ENCODE measurements at places on chromosomes 7 and 10. TPM values are rescaled to one million over a fixed set of nuclear protein-coding genes. Genes with fewer than 3 reads are reported as not detected.

EN2 gene
- under 0.01 TPM for total RNA-seq

LRRD1 gene
- total RNA-seq = 0.05 TPM

ITPRID1 gene
- total RNA-seq = 0.05 TPM

BTBD16 gene
- 0.14 TPM for total RNA-seq

DNA sequence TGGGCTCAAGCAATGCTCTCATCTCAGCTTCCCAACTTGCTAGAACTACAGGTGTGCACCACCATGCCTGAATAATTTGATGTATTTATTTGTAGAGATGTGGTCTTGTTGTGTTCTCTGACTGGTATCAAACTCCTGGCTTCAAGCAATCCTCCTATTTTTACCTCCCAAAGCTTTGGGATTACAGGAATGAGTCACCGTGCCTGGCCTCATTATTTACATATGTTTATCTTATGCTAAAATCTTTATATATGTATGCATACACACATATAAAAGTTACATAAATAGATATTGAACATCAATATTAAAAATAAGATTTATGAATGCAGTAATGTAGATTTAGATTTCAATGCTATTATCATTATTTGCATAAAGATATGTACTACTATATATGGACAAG lies 1634.5 kb upstream of the LRRTM3 start:
- no peaks in the 10 kb centered on the region for H3K27me3 ChIP-seq
- DNase-seq = no peak
- H3K4me3 ChIP-seq = no peak overlapping the region
- H3K36me3 ChIP-seq = no peaks in the 10 kb centered on the region

- no peaks in the 10 kb centered on the region for H3K27me3 ChIP-seq
- no peak overlapping the region for H3K27ac ChIP-seq
- DNase-seq = no peak
- no peaks in the 10 kb centered on the region for H3K4me1 ChIP-seq
- no peaks in the 10 kb centered on the region for H3K36me3 ChIP-seq
Measured at GRCh38 chr10:33703501-33704213, 369.2 kb upstream of the NRP1 start.

DNA sequence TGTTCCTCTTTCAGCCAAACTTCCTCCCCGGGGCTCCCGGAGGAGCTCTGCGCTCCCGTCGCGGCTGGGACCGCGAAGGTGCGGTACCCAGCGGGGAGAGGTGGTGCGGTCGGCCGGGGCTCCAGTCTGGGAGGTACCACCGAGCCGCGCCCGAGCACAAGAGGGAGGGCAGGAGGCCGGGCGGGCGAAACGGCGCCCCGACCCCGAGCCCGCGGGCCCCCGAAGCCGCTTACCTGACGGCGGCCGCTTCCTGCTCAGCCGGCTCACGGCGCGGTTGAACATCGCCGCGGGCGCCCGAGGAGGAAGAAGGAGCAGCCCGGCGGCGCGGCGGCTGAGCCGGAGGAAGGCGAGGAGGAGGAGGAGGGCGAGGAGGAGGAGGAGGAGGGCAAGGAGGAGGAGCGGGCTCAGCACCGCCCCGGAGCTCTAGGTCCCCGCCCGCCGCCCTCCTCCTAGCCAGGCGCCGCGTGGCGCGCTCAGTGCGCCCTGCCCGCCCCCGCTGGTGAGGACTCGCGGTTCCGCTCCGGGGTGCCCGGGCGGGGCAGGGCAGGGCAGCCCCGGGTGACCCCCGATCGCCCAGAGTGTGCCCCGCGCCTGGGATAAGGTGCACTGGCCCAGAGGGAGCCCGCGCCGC lies at the start of gene RGS10:
TSS of gene RGS10 (minus strand) at position 363 of the 631 bp plus-strand sequence. CDS start at position 282, 81 bp downstream.
- H3K4me3 ChIP-seq = peak within 1 kb of the TSS; percentile 95
- DNase-seq = peak; percentile 68
- peak within 1 kb of the TSS; percentile 79 for H3K27ac ChIP-seq
- no peaks in the 10 kb centered on the region for H3K27me3 ChIP-seq

GRCh38 chr10:107914450-107915214 lies 750.1 kb upstream of the SORCS1 start:
- no peaks in the 10 kb centered on the region for H3K4me1 ChIP-seq
- H3K4me3 ChIP-seq = no peak overlapping the region
- H3K27me3 ChIP-seq = peaks cover 6% of the 10 kb centered on the region
- H3K36me3 ChIP-seq = no peaks in the 10 kb centered on the region

DNA sequence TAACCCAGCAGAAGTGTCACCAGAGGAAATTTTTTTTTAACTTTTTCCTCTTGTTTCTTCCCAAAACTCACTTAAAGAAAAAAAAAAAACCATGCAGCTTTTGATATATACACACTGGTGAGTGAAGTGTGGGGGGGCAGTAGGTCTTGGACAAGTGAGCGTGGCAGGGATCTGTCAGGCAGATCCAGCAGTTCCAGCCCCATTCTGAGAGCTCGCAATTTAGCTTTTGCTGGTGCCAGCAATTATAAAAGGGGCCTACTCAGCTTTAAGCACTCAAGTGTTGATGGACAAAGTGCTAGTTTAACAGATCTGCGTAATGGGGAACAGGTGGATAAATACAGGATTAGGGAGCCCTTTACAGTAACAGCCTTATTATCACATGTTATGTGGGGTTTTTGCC lies 619.2 kb upstream of the GALNT17 start:
- H3K36me3 ChIP-seq = no peaks in the 10 kb centered on the region
- H3K27ac ChIP-seq = no peak overlapping the region
- no peaks in the 10 kb centered on the region for H3K27me3 ChIP-seq
- no peaks in the 10 kb centered on the region for H3K4me1 ChIP-seq
- H3K4me3 ChIP-seq = no peak overlapping the region

DNA sequence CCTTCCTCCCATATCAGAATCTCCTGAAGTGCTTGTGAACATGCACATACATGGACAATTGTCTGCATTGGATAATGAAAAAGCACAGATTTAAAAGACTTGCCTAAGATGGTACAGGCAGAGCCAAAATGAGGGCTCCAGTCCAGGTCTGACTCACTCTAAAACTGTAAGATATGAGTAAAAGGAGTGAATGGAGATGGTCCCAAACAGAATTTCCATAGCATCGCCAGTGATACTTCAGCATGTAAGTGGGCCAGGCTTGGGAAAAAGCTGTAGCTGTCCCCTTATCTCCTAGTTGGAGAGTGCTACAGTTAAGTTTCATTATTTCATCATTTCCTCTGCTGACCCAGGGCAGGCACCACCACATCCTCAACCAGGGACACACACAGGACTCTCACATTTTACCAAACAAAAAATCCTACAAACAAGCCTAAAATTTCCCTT lies 26.4 kb upstream of the IL6 start:
- H3K4me1 ChIP-seq = no peaks in the 10 kb centered on the region
- H3K36me3 ChIP-seq = no peaks in the 10 kb centered on the region
- DNase-seq = no peak
- no peaks in the 10 kb centered on the region for H3K27me3 ChIP-seq

DNA sequence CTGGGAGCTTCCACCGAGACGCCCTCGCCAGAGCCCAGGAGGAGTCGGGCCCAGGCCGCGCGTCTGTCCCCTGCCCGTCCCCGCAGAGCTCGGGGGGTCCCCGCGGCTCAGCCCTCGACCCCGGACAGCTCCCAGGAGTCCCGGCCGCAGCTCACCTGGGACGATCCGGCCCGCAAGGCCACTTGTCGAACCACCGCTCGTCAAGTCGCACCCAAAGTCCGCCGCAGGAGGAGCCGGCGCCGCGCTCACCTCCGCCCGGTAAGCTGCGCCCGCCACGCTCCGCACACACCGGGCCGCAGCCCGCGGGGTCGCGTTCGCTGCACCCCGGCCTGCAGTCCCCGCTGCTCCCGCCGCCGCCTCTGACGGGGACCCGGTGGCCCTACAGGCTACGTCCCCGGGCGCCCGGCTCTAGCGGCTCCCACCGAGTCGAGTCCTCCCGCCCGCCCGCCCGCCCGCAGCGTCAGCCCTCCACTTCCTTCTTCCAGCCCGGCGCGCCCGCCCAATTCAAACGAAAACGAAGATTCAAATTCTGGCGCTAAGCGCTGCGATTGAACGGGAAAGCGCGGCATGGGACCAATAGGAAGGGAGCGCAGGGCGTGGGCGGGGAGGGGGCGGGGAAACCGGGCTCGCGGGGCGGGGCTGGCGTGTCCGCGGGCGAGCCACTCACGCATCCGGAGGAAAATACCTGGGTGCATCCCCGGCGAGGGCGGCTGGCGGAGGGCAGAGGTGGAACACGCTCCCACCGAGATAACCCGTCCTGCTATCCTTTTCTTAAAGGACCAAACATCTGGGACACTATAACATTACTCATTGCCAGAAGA lies at the start of gene MKI67:
TSS of gene MKI67 (minus strand) at position 480 of the 821 bp plus-strand sequence. CDS start 756 bp downstream, outside the sequence.
- peak; percentile 86 for DNase-seq
- H3K27ac ChIP-seq = peak within 1 kb of the TSS; percentile 53
- H3K36me3 ChIP-seq = peaks cover 4% of the 10 kb centered on the region
- H3K4me3 ChIP-seq = peak within 1 kb of the TSS; percentile 68
- H3K27me3 ChIP-seq = no peaks in the 10 kb centered on the region

DNA sequence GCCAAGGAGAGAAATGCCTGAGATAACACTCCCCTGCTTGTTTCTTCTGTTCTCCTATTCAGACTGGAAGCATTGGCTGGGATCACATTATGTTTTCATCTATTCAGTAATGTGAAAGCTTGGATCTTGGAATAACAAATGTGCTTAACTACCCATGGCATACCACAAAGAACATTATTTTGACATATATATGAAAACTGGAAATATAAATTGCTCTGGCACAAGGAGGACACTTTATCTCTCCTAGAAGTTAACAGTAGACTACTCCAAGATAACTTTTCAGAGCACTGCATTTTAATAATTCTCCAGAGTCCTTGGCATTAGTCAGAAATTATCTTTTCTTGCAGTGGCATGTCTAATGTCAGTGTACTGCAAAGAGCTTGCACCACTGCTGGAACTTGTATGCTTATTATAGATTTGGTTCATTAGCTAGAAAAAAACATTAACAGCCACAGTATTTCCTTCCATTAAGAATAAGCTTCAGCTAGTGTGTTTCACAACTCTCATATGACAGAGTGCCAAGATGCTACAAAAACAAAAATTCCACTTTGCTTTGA lies 169.3 kb upstream of the LRRN3 start:
- no peaks in the 10 kb centered on the region for H3K4me1 ChIP-seq
- H3K27me3 ChIP-seq = no peaks in the 10 kb centered on the region
- H3K4me3 ChIP-seq = no peak overlapping the region
- no peak for DNase-seq
- H3K36me3 ChIP-seq = no peaks in the 10 kb centered on the region
- no peak overlapping the region for H3K27ac ChIP-seq

GRCh38 chr7:64581926-64582894 lies 19.3 kb upstream of the ZNF680 start:
- DNase-seq = no peak
- H3K36me3 ChIP-seq = no peaks in the 10 kb centered on the region
- no peaks in the 10 kb centered on the region for H3K27me3 ChIP-seq
- H3K27ac ChIP-seq = no peak overlapping the region
- no peaks in the 10 kb centered on the region for H3K4me1 ChIP-seq

DNA sequence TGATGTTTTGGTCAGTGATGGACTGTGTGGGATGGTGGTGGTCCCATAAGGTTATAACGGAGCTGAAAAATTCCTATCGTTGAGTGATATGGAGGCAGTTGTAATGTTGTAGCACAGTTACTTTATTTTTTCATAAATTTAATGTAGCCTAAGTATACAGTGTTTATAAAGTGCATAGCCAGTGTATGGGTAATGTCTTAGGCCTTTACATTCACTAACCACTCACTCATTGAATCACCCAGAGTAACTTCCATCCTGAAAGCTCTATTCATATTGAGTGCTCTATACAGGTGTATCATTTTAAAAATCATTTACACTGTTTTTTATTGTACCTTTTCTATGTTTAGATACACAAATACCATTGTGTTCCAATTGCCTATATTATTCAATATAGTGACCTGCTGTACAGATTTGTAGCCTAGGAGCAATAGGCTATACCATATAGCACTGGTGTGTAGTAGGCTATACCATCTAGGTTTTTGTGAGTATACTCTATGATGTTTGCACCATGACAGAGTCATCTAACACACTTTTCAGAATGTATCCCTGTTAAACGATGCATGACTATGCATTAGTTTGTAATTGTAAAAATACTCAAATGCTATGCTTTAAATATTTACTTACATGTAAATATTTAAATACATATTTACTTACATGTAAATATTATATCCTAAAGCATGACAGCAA lies 21.0 kb downstream of the PDCD4 start:
- no peaks in the 10 kb centered on the region for H3K4me1 ChIP-seq
- no peak overlapping the region for H3K4me3 ChIP-seq
- no peaks in the 10 kb centered on the region for H3K27me3 ChIP-seq

GRCh38 chr10:6064119-6064518 lies 2.0 kb upstream of the IL2RA start:
- H3K27ac ChIP-seq = no peak overlapping the region
- H3K27me3 ChIP-seq = peaks cover 6% of the 10 kb centered on the region
- no peak overlapping the region for H3K4me3 ChIP-seq
- no peaks in the 10 kb centered on the region for H3K36me3 ChIP-seq

GRCh38 chr7:151232917-151233701 lies 826 bp downstream of the CHPF2 start:
- H3K4me3 ChIP-seq = peak overlapping the region; percentile 80
- H3K27me3 ChIP-seq = no peaks in the 10 kb centered on the region

DNA sequence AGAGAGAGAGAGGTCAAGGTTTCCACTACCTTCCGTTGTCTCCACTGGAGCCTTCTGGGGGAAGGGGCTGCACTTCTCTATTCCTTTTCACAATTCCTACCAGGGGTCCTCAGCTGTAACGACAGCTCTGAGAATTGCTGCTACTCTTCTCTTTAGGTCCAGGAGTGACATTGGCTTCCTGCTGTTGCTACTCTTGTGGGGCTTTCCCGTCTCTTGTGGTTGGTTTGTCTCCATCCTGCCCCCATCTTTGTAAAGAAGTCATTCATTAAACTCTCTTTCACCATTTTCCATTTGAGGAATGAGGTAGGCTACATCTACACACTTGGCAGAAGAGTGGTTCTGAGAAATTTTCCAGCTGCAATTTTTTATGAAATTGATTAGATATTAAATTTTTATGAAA lies 238.8 kb upstream of the LYZL1 start:
- no peaks in the 10 kb centered on the region for H3K36me3 ChIP-seq
- H3K27me3 ChIP-seq = no peaks in the 10 kb centered on the region
- no peak overlapping the region for H3K4me3 ChIP-seq
- H3K4me1 ChIP-seq = no peaks in the 10 kb centered on the region
- no peak for DNase-seq
- no peak overlapping the region for H3K27ac ChIP-seq

DNA sequence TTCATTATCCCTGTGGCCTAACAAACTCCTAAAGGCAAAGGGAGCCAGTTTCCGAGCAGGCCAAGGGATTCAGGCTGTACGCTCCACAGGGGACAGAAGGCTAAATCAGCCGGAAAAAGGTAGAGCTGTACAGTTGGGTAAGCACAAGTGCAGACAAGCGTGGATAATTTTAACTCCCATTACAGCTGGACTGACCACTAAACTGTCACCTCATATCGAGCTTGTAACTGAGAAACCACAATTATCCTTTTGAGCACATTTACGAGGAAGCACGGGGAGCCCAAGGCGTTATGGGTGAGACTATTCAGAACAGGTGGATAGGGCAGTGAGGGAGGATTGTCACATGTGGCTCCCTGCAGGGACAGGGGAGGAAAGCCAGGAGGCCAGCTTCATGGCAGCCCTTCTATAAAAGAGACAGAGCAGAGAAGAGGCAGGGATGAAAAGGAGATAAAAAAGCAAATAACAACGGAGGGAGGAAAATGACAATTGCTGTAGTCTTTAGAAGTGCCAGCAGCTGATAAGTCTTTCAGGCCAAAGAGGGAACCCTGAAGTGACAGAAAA lies 288.0 kb downstream of the FGFR2 start:
- H3K27me3 ChIP-seq = no peaks in the 10 kb centered on the region
- H3K4me1 ChIP-seq = no peaks in the 10 kb centered on the region
- H3K36me3 ChIP-seq = no peaks in the 10 kb centered on the region
- H3K4me3 ChIP-seq = no peak overlapping the region
- no peak overlapping the region for H3K27ac ChIP-seq

Measured in thymus (tissue), 14 donors.